BE2C (cell line): ENCODE measurements at places on chromosomes 6 and 20.

DNA sequence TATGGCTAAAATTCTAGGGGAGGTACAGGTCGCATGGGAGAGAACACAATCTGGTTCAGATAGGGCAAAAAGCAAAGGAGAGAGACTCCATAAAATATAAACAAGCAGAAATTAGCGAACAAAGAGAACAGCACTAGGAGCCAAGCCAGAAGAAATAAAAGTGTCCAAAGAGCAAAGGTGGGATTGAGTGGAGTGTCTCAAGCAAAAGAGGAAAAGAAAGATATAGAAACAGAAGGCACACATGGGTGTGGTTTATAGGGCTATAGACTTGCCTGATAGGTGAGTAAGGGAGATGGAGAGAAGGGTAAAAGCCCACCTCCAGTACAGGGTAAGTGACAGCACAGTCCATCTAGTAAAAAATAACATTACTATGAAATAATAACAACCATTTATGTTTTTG lies 36.5 kb upstream of the IRAK1BP1 start:
- DNase-seq, result no peak

- no peak for DNase-seq
These were observed 118.2 kb downstream of the BMP7 start for GRCh38 chr20:57148263-57148662.

- DNase-seq, result no peak
These were observed 553.8 kb upstream of the PTCHD4 start for GRCh38 chr6:48664826-48665225.

DNA sequence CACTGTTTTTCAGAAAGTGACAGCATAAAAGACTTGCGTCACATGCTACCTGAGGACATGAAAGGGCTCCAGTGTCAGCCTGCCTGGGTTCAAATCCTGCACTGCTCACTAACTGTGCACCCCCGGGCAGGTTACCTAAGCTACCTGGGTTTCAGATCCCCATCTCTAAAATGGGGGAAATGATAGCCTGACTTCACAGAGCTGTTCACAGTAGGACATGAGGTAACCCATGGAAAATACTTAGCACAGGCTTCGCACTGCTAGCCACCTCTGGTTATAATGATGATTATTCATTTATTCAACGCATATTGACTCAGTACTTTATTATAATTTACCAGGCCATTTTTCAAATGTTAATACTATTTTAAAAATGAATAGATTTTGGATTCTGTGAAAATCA lies 23.0 kb downstream of the TBC1D7 start:
- DNase-seq, result no peak

DNA sequence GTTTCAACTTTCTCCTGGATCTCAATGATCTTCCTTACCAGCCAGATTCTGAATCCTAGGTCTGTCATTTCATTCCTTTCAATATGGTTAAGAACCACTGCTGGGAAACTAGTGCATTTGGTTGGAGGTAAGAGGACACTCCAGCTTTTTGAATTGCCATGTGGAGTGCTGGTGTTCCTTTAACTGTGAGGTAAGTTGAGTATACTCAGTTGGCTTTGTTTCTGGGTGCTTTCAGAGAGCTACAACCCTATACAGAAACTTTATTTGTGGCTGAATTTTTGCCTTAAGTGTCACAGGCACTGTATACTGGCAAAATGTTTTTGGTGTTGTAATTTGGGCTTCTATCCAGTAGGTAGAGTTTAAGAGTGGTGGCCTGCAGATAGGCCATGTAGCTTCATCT lies 175.8 kb downstream of the TBC1D32 start:
- DNase-seq, result no peak

DNA sequence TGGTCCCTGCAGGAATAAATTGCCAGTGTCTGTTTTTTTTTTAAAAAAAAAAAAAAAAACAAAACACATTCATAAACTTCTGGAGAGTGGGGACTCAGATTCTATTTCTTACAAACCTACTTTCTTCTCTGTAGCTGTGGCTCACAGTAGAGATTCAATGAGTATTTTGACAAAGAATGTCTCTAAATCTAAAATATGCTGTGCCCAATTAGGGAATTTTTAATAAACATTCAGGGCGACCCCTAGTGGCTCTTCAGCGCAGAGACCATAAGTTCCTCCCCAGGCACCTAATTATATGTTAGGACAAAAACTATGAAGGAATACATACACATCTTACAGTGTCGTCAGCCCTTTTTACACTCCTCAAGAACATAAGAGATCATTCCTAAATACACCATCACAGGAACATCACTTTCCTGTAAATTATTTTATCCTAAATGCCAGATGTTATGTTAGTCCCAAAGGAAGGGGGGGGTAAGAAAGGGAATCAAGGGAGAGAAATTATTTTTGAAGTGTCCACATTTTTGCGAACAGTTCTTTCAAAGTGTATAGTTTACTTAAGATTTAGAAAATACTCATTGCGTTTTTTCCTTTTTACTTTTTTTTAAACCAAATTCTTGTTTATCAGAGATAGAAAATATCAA lies 21.8 kb upstream of the NAA20 start:
- DNase-seq, result peak; percentile 28

- DNase-seq, result no peak
These were observed 293.5 kb downstream of the PRL start for GRCh38 chr6:22003287-22003686.

DNA sequence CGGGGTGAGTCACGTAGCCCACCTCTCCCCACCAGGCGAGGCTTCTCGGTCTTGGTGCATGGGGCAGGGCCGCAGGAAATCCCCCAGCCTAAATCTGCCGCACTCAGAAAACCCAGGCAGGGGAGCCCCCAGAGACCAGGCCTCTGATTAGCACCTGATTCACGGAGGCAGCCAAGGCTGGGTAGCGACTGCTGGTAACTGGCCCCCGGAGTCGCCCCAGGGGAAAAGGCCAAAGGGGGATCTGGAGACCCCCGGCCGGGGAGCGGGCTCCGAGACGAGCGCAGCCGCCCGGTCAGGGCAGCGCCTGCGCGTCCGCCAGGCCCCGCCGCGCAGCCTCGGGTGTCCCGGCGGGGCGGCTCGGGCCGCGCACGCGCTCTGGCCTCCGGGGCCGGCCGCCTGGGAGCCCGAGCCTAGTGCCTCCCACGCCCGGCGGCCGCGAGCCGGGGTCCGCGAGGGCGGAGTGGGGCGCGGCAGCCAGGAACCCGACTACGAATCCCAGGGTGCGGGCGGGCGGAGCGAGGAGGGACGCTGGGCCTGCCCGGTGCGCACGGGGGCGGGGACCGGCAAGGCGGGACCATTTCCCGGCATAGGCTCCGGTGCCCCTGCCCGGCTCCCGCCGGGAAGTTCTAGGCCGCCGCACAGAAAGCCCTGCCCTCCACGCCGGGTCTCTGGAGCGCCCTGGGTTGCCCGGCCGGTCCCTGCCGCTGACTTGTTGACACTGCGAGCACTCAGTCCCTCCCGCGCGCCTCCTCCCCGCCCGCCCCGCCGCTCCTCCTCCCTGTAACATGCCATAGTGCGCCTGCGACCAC lies at the start of gene DUSP22:
Gene DUSP22 (plus strand): TSS at position 791 of the 809 bp plus-strand sequence. CDS start 53 bp downstream, outside the sequence.
- peak; percentile 84 for DNase-seq

DNA sequence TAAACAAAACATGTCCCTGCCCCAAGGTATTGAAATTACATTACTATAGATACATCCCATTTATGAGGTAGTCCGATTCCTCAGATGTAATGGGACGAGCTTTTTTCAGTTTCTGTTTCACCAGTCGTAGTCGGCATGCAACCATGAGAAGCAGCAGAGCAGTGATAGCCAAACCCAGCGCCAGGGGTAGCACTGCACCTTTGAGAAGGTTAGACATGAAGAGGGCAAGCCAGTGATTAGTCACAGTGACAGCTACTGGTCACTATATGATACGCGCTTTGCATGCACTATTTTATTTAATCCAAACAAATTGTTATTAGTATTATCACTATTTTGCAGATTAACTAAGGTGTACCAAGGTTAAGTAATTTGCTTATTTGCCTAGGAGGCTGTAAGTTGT lies 43.7 kb downstream of the LRP11 start:
- DNase-seq, result no peak

GRCh38 chr20:1370548-1371110 lies 22.2 kb downstream of the FKBP1A start:
- DNase-seq, result no peak

- DNase-seq, result no peak
These were observed 6.7 kb downstream of the DNPH1 start for GRCh38 chr6:43222418-43223059.

DNA sequence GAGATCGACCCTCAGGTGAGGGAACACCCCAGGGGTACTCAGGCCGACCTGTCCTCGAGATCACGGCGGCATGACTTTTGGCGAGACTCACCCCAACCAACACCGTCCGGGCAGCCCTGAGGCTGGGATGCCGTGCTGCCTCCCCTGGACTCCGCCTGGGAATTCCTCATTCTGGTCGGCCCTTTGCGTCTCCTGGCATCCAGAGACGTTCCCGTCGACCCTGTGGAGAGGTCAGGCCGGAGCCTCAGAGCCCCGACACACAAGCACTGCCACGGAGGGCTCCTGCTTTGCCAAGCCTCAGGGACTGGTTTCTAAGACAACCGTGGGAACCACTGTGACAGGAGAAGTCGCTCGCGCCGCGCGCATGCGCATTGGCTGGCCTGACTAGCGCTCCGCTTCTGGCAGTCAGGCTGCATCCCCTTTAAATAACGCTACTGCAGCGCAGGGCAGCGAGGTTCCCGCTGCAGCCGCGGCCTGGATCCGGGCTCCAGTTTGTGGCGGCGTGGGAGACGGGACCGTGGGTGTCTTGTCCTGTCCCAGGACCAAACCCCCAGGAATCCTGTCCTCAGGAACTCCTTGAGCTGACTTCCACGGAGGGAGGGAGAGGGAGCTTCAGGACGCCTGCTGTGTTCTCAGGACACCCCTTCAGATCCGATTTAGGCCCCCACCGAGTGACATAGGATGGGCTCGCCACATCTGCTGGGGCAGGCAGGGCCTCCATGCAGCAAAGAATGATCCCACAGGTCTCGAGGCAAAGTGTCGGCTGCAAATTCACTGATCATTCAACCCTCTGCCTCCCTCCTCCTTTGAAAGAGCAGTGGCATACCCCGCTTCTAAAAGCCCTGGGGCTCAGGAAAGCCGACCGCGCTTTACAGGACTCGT lies 163.2 kb upstream of the ZNF337 start:
- peak; percentile 90 for DNase-seq

DNA sequence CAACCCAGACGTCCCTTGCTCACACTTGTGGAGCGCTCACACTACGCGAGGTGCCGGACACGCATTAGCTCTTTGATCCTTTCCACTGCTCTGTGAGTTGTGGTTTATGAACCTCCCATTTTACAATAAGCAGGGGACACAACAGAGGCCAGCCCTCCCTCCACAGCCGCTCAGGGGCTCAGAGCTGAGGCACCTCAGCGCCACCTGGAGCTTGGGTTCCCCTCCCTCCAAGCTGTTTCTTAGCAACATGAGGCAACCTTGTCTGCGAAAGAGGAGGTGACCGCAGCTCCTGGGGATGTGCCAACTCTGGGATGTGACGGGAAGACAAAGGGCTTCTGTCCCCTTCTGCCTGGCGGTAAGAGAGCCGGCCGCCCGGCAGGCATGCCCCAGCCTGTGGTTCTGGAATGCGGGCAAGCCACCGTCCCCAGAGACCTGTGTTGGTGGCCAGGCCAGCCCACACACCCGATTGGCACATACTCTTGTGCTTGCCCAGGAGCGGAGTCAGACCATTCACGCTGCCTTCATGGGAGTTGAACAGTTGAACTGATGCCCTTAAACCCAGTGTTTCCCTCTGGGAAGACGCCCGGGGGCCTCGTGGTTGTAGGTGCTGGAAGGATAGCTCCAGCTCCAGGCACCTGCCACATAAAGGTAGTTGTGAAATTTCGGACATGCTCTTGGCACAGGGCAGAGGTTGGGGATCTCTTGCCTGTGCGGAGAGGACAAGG lies 44.5 kb downstream of the RBM38 start:
- DNase-seq, result peak; percentile 58

GRCh38 chr6:150720774-150721233 lies 121.1 kb downstream of the PLEKHG1 start:
- DNase-seq, result no peak

GRCh38 chr6:88251301-88251700 lies 85.2 kb upstream of the CNR1 start:
- DNase-seq, result no peak

DNA sequence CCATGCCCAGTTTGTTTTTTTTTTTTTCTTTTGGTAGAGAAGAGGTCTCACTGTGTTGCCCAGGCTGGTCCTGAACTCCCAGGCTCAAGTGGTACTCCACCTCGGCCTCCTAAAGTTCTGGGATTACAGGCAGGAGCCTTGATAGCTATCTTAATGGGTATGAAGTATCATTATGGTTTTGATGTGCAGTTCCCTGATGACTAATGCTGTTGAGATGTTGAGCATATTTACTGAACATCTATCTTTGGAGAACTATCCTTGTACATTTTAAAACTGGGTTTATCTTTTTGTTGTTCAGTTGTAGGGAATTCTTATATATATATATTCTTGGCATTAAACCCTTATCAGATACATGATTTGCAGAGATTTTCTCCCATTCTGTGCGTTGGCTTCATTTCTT lies 21.4 kb upstream of the MYL9 start:
- DNase-seq, result no peak

GRCh38 chr6:139152892-139153271 lies 18.0 kb downstream of the HECA start:
- DNase-seq, result no peak

GRCh38 chr20:15546525-15547023 lies 1026.7 kb downstream of the KIF16B start:
- no peak for DNase-seq

DNA sequence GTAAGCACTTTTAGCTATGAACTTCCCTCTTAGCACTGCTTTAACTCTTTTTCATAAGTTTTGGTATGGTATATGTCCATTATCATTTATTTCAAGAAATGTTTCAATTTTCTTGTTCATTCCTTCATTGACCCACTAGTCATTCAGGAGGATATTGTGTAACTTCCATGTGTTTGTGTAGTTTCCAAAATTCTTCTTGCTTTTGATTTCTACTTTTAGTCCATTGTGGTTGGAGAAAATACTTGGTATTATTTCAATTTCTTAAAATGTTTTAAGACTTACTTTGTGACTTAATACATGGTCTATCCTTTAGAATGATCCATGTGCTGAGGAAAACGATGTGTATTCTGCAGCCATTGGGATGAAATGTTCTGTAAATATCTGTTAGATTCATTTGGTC lies 176.5 kb downstream of the CENPW start:
- no peak for DNase-seq

DNA sequence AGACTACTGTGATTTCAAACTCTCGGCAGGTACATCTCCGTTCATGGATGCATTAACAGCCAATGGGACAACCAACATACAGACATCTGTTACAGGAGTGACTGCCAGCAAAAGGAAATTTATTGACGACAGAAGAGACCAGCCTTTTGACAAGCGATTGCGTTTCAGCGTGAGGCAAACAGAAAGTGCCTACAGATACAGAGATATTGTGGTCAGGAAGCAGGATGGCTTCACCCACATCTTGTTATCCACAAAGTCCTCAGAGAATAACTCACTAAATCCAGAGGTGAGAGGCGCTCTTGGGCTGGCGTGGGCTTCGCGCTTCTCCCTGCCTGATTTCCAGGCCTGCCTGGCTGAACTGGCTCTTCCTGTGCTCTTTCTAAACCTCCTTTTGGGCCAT lies 68.4 kb downstream of the RPP40 start:
- DNase-seq, result no peak
